Renal cortex interstitium (tissue), 15 donors: ENCODE measurements at places on chromosomes 16 and 17.

GRCh38 chr17:29022074-29022473 lies 16.2 kb upstream of the SEZ6 start:
- DNase-seq = no peak

GRCh38 chr17:50899005-50899460 lies 32.9 kb upstream of the TOB1 start:
- no peak for DNase-seq

GRCh38 chr16:52991572-52991971 lies 61.1 kb downstream of the CHD9NB start:
- DNase-seq = no peak

DNA sequence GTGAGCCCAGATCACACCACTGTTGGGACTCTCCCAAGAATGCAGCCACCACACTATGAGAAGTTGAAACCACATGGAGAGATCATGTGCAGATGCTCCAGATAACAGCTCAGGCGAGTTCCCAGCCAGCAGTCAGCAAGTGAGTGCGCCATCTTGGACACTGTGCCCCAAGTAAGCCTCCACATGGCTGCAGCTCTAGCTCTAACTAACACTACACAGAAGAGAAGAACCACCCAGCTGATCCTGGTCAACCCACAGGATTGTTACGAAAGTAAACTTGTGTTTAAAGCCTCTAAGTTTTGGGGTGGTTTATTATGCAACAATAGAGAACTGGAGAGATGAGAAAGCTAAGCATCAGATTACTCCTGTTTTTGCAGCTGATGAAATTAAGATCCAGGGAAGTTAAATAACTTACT lies 25.8 kb downstream of the SLC38A7 start:
- no peak for DNase-seq

GRCh38 chr17:34569591-34569990 lies 9.8 kb upstream of the TMEM132E start:
- no peak for DNase-seq
